Activated B cell treated with CpG ODN at 0.5 μM for 24 hours (primary cell): ENCODE measurements at places on chromosomes 16 and 17. TPM values are rescaled to one million over a fixed set of nuclear protein-coding genes. Genes with fewer than 3 reads are reported as not detected.

The CMTR2 gene
- 28.6 and 35.3 TPM in 2 replicates for total RNA-seq

The PPY gene
- total RNA-seq: not detected in 2 replicates

The KIF18B gene
- total RNA-seq: 0.49 and 1.7 TPM in 2 replicates

The SOX9 gene
- 0.07 TPM in 2 replicates for total RNA-seq

The PIPOX gene
- 8.7 and 8.8 TPM in 2 replicates for total RNA-seq

The TSPOAP1 gene
- total RNA-seq: 16.7 and 22.5 TPM in 2 replicates

GRCh38 chr16:1890708-1891050, 18.7 kb upstream of the MEIOB start:
- H3K36me3 ChIP-seq: no peaks in the 10 kb centered on the region
- H3K27me3 ChIP-seq: peaks cover 12% of the 10 kb centered on the region

DNA sequence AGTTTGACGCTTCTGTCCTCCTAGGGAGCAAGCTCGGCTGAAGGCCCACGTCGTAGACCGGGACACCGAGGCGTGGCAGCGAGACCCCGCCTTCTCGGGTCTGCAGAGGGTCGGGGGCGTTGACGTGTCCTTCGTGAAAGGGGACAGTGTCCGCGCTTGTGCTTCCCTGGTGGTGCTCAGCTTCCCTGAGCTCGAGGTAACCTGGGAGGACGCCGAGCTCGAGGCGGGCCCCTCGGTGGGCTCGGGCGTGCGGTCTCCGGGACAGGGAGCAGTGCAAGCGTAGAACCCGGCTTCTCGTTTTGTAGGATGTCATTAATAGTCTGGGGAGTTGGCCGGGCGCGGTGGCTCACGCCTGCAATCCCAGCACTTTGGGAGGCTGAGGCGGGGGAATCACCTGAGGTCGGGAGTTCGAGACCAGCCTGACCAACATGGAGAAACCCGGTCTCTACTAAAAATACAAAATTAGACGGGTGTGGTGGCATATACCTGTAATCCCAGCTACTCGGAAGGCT, 715 bp downstream of the ENDOV start:
- DNase-seq: no peak
- H3K4me3 ChIP-seq: peak overlapping the region; percentile 89
- H3K36me3 ChIP-seq: peaks cover 34% of the 10 kb centered on the region
- H3K4me1 ChIP-seq: peaks cover 26% of the 10 kb centered on the region

DNA sequence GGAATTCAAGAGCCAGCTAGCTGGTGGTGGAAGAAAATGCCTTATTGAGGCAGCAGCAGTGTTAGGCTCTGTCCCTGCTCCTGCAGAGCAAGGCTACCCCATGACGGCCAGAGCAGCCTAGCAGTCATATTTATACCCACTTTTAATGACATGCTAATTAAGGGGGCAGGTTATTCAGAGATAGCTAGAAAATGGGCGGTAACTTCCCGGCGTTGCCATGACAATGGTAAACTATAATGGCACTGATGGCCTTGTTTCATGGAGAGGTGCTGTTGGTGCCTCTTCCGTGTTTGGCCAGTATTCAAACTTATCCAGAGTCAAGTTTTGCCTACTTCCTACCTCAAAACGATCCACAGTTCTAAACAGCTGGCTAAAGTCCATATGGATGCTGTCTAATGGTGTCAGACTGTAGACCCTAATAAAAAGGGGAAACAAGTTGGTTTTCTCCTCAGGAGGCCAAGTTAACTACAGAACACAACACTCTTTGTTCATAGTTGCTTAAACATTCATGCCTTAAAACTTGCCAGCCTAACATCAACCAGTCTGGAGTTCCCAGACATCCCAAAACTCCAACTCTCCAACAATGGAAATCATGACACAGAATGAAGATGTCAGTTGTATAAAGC, 3.7 kb upstream of the SCNN1B start:
- H3K4me3 ChIP-seq: no peak overlapping the region
- no peak for DNase-seq
- no peaks in the 10 kb centered on the region for H3K36me3 ChIP-seq
- peaks cover 3% of the 10 kb centered on the region for H3K4me1 ChIP-seq
- H3K27ac ChIP-seq: no peak overlapping the region
- peaks cover 40% of the 10 kb centered on the region for H3K27me3 ChIP-seq

GRCh38 chr17:49480836-49481615, 14.1 kb upstream of the NGFR start:
- no peak for DNase-seq
- H3K27ac ChIP-seq: no peak overlapping the region
- H3K4me3 ChIP-seq: no peak overlapping the region
- H3K4me1 ChIP-seq: no peaks in the 10 kb centered on the region
- H3K36me3 ChIP-seq: no peaks in the 10 kb centered on the region

- H3K27me3 ChIP-seq: no peaks in the 10 kb centered on the region
- no peaks in the 10 kb centered on the region for H3K36me3 ChIP-seq
- DNase-seq: peak; percentile 29
- peaks cover 13% of the 10 kb centered on the region for H3K4me1 ChIP-seq
Observed at GRCh38 chr16:88347656-88348376, 34.9 kb upstream of the ZNF469 start.

GRCh38 chr16:65218348-65218747, 96.5 kb upstream of the CDH11 start:
- H3K27ac ChIP-seq: no peak overlapping the region
- H3K4me3 ChIP-seq: no peak overlapping the region
- DNase-seq: no peak
- H3K27me3 ChIP-seq: no peaks in the 10 kb centered on the region
- no peaks in the 10 kb centered on the region for H3K4me1 ChIP-seq
- no peaks in the 10 kb centered on the region for H3K36me3 ChIP-seq

DNA sequence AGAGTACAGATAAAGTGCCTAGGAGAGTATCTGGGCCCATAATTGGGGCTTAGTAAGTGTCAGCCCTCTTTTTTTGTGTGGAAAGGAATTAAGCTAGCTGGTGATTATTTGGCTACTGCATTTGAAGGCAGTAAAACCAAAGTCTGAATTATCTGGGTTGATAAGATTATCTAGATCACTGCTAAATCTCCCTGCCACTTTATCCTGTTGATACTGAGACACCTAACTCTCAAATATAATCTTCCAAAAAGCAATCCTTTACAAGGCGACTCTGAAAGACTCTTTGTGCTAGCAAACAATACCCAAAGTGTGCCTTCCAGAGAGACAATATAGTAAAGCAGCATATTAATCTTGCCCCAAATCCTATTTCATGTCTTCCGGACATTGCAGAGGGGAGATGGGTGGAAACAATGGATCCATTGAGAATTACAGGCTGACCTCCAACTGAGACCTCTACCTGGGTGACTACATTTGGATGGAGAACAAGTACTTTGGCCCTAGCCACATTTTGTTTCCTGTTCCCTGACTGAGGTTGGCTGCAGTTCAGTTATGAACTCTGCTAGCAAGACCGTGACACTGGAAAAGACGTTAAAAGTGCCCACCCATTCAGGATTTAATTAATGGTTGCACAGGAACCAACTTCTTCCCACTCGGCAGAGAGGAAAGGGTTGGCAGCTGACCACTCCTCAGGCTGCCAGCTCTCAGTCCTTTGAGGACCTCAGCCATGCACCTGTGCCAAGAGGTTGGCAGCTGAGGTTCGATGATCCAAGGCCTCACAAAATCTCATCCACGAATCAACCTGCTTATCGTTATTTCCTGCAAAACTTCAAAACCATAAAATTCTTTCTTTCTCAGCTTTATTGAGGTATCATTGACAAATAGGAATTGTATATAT, 72.6 kb downstream of the SYCE1L start:
- H3K36me3 ChIP-seq: no peaks in the 10 kb centered on the region
- H3K4me1 ChIP-seq: no peaks in the 10 kb centered on the region
- no peak overlapping the region for H3K4me3 ChIP-seq
- H3K27me3 ChIP-seq: peaks cover 15% of the 10 kb centered on the region

DNA sequence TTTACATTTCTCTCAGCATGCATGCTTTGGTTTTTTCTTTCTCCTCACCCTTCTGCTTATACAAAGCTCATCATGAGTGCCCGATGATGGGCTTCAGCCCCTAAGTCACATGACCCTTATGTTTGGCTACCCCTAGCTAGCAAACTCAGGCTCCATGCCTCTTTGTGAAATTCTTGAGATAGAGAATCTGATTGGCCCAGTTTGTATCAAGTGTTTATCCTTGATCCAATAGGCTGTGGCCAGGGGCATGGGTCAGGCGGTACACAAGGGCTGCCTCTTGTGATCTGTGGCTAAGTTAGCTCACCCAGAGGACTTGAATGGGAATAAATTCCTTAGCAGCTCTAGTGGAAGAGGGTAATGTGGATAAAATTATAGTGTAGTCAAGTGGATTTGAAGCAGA, 11.5 kb upstream of the TOX3 start:
- no peak overlapping the region for H3K27ac ChIP-seq
- no peaks in the 10 kb centered on the region for H3K27me3 ChIP-seq
- no peaks in the 10 kb centered on the region for H3K36me3 ChIP-seq
- H3K4me3 ChIP-seq: no peak overlapping the region
- no peaks in the 10 kb centered on the region for H3K4me1 ChIP-seq

DNA sequence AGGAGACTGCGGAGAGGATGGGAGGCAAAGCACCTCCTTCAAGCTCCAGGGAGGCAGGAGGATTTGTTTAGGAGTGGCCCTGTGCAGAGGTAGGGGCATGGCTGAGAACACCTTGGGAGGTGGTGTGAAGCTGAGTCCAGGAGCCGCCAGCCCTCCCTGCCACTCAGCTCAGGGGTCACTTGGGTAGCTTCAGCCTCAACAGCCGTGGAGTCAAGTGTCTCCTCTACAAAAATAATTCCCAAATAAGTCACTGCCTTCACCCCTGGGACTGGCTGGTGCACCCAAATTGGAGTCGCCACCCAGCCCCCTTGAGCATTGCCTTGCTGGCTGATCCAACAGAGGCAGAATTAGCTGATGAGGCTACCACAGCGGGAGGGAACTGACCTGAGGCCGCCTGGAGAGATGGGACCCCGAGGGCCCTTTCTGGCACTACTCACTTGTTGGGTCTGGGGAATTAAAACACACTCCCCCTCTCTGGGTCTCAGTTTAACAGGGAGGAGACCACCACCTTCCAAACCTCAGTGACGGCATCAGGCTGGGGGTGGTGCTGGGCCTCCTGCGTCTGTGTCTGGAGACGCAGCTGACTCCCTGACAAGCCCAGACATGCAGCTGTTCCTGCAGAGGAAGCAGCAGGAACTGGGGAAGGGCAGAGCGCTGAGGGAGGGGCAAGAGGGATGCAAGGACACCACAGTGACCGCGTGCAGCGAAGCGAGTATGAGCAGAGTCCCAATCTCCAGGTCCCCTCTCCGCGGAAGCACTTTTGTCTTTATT, 87.9 kb upstream of the TOB1 start:
- no peak overlapping the region for H3K27ac ChIP-seq
- H3K4me3 ChIP-seq: no peak overlapping the region
- H3K36me3 ChIP-seq: no peaks in the 10 kb centered on the region
- H3K27me3 ChIP-seq: peaks cover 3% of the 10 kb centered on the region

GRCh38 chr16:5005916-5006315, 27.8 kb downstream of the NAGPA start:
- DNase-seq: no peak
- H3K36me3 ChIP-seq: no peaks in the 10 kb centered on the region
- H3K27ac ChIP-seq: no peak overlapping the region
- no peak overlapping the region for H3K4me3 ChIP-seq
- H3K27me3 ChIP-seq: peaks cover 14% of the 10 kb centered on the region
- H3K4me1 ChIP-seq: no peaks in the 10 kb centered on the region
